Frontal cortex (tissue), 4 donors: ENCODE measurements at places on chromosomes 11 and 22.

GRCh38 chr11:121521145-121522042 is 68.6 kb upstream of the SORL1-AS1 start:
- no peak for DNase-seq

DNA sequence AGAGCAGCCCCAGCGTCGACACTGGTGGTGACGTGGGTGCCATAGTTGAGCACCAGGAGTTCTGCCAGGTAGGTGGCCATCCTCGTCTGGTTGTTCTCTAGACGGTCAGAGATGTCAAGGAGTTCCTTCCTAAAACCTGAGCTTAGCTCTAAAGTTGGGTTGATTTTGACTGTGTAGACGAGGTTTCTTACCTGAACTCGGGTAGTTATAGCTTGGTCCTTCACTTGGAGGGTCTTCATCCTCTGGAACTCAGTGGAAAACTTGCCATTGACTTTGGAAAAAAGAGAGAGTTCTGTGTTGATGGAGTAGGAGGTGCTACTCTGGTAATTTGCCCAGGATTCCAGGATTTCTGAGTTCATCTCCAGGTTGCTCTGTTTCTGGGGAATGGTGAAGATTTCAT is 505 bp downstream of the MPEG1 start:
- DNase-seq = no peak

GRCh38 chr11:2940147-2940920 is 11.1 kb upstream of the PHLDA2 start:
- DNase-seq = peak; percentile 28

- peak; percentile 76 for DNase-seq
These were observed 2.8 kb upstream of the UPK2 start for GRCh38 chr11:118953265-118953664.

GRCh38 chr22:24401931-24402367 is 25.4 kb upstream of the ADORA2A start:
- no peak for DNase-seq

DNA sequence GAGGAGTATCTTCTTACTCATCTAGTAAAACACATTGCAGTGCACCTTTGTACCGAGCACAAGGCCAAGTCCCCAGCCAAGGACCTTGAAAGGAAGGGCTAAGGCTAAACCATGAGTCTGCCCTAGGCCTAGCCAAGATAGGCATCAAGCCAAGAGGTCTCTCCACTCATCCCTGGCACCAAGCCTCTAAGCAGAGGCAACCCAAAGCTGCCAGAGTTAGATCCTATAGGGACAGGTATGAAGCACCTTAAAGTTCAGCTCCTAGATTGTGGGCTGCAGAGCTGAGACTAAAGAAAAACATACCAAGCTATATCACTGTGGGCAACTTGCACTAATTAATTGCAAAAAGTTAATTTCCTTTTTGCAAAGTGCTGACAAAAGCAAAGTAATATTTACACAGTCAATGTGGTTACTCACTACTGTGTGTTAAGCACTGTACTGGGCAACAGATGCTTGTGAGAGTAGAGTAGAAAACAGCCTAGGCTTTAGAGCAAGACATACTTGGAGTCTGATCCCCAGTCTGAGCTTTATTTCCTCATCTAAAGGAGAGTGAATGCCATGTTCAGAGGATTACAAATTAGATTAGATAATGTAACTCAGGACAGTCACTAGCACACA is 7.2 kb downstream of the COA4 start:
- DNase-seq = no peak

DNA sequence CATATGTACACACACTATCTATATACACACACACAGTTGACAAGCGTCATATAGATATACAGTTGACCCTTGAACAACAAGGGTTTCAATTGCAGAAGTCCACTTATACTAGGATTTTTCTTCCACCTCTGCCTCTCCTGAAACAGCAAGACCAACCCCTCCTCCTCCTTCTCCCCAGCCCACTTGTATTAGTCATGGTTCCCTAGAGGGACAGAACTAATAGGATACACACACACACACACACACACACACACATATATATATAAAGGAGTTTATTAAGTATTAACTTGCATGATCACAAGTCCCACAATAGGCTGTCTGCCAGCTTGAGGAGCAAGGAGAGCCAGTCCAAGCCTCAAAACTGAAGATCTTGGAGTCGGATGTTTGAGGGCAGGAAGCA is 92.9 kb downstream of the DHCR7 start:
- no peak for DNase-seq

DNA sequence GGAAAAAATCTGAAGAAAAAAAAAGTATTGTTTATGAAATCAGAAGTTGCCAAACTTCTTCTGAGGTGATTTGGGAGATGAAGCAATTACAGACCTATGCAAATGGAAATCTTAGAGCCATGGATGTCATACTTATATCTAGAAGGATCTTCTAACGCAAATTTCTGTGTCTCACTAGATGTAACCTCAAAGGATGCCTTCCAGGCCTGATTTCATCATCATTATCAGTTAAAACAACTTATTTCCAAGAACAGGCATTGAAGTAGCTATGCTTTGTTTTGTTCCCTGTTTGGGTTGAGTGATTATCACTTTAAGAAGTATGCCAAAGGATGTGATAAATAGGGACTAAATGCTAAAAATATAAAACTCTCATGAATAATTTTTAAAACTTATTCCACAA is 43.9 kb upstream of the ANGPTL5 start:
- no peak for DNase-seq

- no peak for DNase-seq
These were observed 8.0 kb upstream of the TLCD5 start for GRCh38 chr11:120316880-120317688.

DNA sequence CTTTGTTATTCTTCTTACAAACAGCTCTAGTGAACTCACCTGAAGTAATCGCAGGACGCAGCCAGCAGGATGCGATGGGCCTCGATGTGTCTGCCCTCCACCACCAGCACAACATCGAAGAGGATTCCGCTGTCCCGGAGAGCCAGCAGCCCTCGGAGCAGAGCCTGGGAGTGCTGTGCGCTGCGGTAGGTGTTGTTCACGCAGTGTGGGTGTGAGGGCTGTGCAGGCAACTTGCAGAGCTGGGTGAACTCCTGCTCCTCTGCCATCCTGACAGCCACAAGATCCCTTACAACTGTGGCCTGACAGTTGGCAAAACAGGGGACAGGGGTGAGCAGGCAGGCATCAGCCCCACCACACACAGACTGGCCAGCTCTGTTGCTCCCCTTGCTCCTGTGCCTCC is 6.6 kb downstream of the KLHL22 start:
- no peak for DNase-seq

DNA sequence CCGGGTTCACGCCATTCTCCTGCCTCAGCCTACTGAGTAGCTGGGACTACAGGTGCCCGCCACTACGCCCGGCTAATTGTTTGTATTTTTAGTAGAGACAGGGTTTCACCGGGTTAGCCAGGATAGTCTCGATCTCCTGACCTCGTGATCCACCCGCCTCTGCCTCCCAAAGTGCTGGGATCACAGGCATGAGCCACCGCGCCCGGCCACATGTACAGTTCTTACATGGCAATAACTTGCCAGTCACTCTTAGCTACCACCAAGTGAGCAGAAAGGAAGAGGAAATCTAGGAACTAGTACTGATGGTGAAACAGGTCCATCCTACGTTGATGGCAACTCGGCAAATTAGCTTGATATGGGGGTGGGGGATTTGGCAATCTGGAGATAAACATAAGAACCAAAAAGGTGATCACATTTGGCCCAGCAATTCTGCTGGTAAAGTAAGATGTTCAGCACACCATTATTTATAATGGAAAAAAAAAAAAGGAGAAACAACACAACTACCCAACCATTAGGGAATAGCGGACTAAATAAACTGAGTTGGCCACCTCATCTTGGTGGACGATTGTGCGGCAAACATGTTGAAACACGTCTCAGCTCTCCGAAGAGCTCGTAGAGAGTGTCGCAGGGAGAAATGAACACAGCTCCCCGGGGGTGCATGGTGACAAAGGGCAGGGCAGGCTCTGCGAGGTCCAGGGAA is 5.3 kb downstream of the NLRP6 start:
- DNase-seq = no peak
